ENCODE measurements at places on chromosomes 6 and 20.

GRCh38 chr6:129671442-129672340 lies 38.3 kb downstream of the ARHGAP18 start:
- DNase-seq = peak; percentile 72

- no peak for DNase-seq
Measured at GRCh38 chr6:12081771-12082170, 69.7 kb downstream of the HIVEP1 start.

DNA sequence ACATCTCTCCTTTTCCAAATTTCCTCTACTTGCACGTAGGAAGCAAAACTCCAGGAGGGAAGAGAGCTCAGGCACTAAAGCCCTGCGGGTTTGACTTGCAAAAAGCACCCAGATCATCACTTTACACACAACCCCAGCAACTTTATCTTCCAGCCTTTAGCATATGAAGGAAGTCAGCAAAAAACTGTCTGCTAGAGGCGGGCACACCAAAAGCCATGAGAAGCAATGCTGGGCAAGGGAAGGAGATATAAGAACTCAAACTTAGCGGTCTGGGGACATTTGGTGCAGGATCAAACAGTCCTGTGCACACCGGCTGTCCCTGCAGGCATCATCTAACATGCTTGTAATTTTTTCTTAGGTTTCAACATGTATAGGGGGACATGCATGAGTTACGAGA lies 113.3 kb downstream of the JPH2 start:
- no peak for DNase-seq

DNA sequence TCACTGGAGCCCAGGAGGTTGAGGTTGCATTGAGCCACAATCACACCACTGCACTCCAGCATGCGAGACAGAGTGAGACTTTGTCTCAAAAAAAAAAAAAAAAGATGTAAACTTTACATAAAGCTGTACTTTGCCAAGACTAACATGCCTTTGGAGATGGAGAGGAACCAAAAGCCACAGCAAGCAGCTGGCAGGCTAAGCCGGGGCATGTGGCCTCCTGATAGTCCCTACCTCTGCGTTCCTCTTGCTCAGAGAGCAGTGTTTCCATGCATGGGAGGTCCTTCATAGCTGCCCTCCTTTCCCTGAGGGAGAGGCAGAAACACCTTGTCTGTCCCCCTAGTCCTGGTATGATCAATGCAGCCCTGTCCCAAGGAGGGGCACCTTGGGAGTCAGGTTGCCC lies 35.2 kb downstream of the SPATA2 start:
- DNase-seq = no peak

GRCh38 chr6:36695414-36695813 lies 2.2 kb upstream of the RAB44 start:
- DNase-seq = no peak

- DNase-seq = no peak
Measured at GRCh38 chr6:151998784-151999183, 191.3 kb downstream of the ESR1 start.

DNA sequence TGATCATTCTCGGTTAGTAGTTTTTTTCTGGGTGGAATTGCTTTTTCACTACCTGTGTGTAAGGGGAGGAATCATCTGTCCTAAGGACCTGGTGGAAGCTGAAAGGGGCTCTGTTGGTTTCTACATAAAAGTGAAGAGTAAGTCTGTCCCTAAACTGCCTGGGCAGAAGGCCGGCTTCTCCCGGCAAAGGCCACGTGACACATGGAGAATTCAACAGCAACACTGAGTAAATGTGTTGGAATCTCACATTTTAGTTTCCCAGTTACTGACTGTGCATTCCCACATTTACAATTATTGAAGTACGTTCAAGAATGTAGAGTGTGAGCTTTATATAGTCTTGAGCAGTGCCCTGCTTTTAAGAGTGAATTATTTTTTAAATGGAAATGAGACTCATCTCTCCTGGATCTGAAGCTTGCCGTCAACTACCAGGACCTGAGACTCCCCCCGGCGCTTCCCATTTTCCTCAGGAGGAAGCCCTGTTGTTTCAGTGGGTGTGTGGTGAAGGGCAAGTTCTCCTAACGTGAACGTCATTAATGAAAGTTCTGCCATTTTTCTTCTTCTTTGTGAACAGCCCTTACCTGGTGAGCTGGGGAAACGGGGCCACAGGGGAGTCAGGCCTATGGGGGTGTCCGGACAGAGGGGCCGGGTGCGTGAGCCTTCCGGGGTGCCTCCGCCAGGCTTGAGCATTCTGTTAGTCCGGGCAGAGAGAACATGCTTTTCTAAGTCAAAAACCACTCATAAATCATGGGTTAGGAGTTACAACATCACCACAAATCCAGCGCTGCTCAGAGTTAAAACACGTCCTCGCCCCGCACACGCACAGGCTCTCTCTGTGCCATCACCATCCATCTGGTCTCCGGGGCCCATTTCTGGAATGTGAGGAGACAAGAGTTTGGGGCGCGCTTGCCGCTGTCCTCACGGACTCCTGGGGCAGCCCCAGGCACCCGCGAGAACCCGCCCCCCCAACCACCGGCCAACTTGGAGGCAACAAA lies 56.6 kb upstream of the SMOC2 start:
- no peak for DNase-seq

DNA sequence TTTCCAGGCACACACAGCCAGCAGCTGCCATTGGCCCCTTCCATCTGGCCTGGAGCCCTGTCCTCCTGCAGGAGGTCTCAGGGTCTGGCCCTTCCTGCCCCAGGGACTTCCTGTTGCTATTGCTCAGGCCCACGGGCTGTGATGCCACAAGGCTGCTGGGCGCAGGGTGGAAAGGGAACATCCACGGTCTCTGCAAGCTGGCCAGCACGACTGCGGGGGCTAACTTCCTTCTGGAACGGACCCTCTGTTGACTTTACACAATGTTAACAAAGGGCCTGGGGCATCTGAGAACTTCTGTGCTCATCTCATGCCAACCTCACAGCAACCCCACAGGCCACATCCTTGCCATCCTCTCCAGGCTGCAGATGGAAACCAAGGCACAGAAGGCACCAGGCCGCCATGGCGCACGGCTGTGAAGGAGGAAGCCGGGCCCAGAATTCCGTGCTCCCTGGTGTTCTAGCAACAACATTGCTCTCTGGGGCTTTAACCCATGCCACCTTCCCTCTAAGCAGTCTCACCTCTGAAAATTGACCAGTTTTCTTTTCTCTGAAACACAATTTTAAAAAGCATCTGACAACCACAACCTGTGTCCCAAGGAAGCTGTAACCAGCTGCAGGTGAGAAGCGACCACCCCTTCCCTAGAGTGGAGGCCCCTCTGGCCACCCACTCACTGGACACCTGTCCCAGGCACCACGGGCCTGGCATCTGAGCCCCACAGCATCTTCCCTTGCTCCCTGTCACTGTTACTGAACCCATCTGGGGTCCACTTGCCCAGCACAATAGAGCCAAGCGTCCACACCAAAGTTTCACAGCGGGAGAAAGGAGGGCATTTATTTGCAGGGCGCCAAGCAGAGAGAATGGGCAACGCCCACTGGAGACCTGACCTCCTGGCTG lies 261.3 kb downstream of the CDH4 start:
- no peak for DNase-seq

DNA sequence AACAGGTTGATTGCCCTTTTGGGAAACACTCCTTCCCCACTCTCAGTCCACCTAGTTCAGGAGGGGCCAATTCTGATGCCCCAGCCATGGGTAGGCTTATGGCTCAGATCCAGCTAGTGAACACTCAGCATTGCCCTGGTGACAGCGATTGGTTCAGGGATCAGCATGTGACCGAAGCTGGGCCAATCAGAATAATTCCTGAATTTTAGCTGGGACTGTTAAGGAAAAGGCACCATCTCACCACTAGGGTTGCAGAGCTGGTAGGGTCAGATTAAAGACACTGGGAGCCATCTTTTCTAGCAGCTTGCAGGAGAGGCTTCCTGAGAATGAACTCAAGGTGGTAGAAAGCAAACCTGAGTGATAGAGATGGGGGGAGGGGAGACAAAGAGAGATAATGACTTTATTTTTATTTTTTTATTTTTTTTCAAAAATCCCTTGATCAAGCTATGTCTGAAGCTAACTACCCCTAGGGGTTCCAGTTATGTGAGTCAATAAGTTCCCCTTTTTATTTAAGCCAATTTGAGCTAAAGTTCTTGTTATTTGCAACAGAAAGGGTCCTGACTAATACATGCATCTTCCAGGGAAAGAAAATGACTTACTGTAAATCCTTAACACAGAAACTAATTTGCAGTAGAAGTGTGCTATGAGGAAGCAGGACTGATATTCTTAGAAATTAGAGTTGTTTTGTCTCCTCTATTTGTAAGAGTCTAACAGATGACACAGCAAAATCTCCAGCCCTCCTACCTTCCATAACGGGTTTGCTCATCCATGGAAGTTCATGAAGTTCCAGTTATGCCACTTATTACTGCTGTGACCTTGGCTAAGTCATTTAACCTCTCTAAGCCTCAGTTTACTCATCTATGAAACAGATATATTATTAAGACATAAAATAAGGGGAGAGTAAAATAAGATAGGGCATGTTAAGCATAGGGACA lies 44.7 kb downstream of the EYA2 start:
- no peak for DNase-seq

GRCh38 chr20:50338479-50339391 lies 148.1 kb downstream of the CEBPB start:
- peak; percentile 20 for DNase-seq

- DNase-seq = no peak
Measured at GRCh38 chr6:136968837-136969236, 46.7 kb downstream of the SLC35D3 start.

- DNase-seq = no peak
Measured at GRCh38 chr6:13428583-13429405, 58.6 kb downstream of the GFOD1 start.

DNA sequence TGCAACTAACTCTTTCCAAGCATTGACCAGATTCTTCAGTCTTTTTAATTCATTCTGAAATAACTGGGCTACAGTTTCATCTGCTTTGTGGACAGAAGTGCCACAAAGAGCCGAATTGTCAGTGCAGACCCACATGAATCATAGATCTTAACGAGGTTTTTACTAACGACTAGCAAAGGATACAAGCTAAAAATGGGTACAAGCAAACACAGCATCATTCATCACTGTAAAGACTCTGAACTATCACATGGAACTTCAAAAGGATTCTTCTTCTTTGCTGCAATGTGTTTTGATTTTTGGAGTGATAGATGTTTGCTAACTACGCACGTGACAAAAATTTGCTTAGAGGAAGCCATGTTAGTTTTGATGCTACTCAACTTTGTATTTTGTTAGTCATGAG lies 227.1 kb downstream of the ESR1 start:
- DNase-seq = no peak

DNA sequence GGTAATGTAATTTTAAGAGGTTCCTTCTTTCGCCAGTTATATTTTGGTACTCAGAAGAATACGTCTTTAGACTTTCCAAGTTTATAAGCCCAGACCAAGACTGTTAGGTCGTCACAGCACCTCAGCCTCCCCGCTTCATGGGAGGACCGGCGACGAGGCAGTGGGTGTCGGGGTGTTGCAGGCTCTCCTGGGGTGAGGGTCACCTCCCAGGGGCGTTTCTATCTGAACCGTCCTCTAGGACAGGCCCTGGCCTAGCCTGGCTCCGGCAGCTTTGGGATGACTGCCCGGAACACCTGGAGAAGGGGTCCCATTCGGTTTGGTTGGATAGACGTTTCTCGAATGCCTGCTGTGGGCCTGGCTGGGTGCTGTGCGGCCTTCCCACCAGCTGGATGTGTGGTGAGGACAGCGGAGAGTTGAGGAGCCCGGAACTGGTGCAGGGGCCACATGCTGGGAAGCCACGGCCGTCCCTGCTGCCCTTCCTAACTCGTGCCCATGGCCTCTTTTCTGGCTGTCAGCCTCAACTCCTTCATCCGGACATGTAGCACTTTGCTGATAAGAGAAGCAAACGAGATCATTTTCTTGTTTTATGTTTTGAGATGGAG lies 1.1 kb downstream of the OSBPL2 start:
- DNase-seq = no peak

DNA sequence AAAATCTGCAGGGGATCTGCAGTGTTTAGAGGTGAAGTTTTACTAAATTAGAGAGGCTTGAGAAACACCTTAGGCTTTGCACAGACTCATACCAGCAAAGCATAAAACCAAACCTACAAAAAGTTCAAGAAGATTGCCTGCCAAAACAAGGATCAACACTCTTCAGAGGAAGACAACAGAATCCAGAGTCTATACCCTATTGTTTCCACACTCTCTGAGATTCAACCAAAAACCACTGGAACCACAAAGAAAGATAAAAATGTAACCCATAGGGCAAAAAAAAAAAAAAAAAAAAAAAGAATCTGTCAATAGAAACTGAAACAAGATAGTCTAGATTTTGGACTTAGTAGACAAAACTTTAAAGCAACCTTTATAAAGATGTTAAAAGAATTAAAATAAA lies 102.7 kb downstream of the ANKRD60 start:
- DNase-seq = no peak

DNA sequence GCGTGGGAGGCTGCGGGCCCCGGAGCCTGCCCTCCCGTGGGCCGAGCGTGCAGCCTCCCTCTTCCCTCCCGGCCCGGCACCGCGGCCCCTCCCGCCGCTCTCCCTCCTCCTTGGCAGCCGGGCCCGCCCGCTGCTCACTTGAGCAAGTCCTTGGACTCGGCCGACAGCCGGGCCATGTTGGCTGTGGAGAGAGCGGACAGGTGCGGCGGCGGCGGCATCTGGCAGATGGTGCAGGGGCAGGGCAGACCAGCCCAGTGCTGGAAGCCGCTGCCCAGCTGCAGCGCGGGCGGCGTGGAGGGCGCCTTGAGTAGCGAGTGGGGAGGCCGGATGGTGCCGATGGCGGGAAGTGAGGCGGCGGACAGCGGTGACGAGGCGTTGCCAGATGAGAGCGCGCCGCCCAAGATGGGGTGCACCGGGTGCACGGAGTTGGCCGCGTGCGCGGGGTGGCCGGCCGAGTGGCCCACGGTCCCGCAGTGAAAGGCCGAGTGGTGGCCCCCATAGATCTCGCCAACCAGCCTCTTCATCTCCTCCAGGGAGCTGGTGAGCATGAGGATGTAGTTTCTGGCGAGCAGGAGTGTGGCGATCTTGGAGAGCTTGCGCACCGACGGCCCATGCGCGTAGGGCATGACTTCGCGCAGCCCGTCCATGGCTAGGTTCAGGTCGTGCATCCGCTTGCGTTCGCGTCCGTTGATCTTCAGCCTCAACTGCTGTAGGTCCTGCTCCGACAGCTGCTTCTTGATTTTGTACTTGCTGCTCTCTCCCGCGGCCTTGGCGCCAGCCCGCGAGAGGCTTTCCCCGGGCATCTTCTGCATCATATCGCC lies 766 bp downstream of the OLIG3 start:
- peak; percentile 43 for DNase-seq

GRCh38 chr6:157104803-157105202 lies 218.5 kb downstream of the TMEM242 start:
- DNase-seq = no peak

DNA sequence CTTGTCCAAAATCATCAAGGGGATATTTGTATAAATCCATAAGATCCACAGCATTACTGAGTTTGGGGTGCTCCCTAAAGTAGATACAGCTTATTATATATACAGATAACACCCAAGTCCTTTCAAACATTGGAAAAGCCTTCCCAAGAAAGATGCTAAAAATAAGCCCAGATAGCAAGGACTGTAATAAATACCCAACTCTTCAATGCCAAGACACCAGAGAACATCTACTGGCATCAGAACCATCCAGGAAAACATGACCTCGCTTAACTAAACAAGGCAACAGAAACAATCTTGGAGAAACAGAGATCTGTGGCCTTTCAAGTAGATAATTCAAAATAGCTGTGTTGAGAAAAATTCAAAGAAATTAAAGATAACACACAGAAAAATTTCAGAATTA lies 761.4 kb downstream of the GRIK2 start:
- DNase-seq = no peak

- no peak for DNase-seq
Measured at GRCh38 chr20:23652926-23653325, 15.2 kb upstream of the CST3 start.

GRCh38 chr6:86118271-86118670 lies 475.6 kb upstream of the SYNCRIP start:
- DNase-seq = no peak

- no peak for DNase-seq
Measured at GRCh38 chr6:144932621-144933020, 647.5 kb downstream of the UTRN start.
